ENCODE measurements at places on chromosomes 5 and 9.

GRCh38 chr9:98545021-98545420 is 163.7 kb downstream of the GABBR2 start:
- no peak for DNase-seq

DNA sequence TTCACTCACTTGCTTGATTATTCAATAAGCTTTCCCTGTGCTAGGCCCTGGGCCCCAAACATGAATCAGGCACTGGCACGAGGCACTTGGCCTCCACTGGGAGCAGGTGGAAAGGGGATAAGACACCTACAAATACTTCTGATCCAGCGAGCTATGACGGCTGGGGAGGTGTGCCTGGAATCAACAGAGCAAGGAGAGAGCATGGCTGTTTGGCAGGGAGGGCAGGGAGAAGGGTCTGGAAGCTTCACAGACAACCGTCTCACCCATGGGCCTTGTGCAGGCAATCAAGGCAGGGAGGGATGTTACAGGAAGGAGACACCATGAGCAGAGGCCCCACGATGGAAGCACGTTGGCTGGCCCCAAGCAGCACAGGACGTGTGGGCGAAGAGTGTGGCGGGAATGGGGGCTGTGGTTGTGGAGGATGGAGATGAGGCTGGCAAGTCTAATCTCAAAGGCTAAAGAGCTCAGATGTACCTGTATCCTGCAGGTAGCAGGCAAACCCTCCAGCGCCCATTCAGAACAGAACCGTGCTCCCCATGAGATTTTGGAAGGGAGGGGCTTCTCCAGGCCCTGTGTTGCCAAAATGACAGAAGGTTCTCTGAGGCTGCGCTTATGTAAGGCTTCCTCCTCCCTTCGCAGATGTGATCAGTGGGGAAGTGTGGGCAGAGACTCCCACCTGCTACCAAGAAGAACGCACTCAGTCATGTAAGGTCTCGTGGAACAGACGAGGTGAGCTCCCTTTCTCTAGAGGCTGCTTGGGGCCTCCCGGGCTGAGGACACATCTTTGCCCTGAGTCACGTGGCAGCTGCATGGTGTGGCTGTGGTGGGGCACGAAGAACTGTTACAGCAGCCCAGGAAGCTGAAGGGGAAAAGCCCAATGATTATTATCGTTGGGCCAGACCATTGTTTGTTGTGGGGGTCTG is 189.7 kb downstream of the DAB2IP start:
- no peak for DNase-seq

GRCh38 chr9:129822898-129823541 is 916 bp downstream of the TOR1A start:
- DNase-seq = no peak

DNA sequence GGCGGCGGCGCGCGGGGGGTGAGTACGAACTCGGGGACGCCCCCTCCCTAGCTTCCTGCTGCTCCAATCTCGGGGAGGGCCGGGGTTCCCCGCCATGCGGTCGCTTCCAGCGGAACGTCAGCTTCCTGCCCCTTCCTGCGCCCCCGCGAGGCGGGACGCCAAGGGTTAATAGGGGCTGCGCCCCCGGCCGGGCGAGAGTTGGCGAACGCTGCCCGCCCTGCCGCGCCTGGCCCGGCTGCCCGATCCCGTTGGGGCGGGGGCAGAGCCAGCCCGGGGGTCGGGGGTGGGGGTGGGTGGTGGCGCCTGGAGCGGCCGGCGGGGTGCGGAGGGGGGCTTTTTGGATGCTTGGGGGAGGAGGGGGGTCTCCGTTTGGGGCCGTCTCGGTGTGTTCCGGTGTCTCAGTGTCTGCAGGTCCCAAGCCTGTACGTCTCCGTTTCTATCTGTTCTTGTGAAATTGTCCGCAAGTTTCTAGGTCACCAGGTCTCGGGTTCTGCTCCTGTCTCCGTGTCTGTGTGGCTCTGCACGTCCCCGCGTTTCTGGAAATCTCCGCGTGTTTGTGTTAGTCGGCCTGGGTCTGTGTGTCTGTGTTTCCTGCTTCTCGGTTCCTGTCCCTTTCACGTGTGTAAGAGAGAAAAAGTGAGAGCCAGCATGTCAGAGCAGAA is 789 bp downstream of the COL27A1 start:
- DNase-seq = no peak

GRCh38 chr5:109350537-109351270 is 59.1 kb downstream of the PJA2 start:
- no peak for DNase-seq

DNA sequence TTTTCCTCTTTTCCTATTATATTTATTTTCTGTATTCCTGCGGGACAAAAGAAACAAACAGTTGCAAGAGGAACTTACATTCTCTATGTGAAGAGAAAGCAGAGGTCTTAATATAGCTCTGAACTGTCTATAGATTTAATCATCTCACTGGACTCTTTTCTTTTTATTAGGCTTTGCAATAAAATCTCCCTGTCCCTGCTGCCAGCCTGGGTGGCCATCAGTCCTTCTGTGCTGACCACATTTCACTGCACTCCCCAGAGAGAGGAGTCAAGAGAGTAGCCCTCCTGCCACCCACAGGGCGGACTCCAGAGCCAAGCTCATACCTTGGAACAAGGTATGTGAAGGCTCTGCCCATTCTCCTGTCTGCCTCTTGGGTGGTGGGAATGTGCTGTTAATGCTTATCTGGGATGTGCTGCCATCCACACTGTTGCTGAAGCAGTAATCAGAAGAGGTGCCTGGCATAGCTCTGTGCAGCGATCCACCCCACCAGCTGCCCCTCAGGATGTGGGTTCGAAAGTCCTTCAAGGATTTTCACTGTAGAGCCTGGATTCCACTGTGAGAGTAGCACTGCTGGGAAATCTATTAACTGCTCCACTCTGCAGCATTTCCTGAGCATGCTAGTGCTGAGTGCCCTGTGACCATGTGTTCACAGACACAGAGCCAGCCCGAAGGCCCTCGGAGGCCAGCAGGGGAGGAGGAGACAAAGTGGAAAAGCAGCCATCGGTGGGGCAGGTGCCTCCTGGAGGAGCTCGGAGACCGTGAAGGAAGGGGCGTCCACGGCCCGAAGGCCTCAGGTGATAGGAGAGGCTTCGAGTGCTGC is 334.6 kb downstream of the MED10 start:
- DNase-seq = no peak

GRCh38 chr5:168072665-168073064 is 218.8 kb upstream of the WWC1 start:
- DNase-seq = no peak

- DNase-seq = no peak
Observed at GRCh38 chr5:62494772-62495171, 82.2 kb downstream of the IPO11 start.

GRCh38 chr9:26262421-26263107 is 584.3 kb upstream of the TUSC1 start:
- DNase-seq = no peak

- no peak for DNase-seq
Observed at GRCh38 chr5:53944981-53945380, 365.4 kb downstream of the ARL15 start.

DNA sequence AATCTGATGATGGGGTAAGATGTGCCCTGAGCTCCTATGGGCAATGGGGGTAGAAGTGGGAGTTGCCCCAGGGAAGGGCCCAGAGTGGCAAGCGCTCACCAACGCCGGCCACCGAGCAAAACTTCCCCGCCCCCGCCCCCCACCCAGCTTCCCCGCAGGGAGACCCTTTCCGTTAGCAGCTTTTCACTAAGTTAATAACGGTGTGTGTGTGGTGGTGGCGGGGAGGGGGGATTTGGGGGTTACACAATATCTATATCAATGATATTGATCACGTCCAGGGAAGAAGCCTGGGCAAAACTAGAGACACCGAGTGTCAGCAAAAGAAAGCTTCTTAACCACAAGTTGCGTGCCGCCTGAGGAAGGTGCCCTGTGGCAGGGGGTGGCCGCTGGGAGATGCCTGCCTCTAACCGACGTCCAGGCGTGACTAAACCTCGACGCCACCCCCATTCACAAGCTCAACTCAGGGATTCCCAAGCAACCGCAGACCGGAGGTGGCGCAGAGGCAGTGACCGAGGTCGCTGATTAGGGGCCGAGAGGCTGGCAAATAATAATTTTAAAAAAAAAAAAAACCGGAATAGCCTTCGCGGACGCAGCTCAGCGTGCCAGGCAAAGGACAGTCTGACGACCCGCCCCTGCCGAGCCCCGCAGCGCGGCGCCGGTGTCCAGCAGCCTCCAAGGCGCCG is 222.6 kb downstream of the MEF2C start:
- DNase-seq = peak; percentile 65

GRCh38 chr5:14201325-14202045 is 58.3 kb downstream of the TRIO start:
- no peak for DNase-seq

GRCh38 chr5:75574791-75575190 is 36.5 kb upstream of the ANKDD1B start:
- DNase-seq = no peak

DNA sequence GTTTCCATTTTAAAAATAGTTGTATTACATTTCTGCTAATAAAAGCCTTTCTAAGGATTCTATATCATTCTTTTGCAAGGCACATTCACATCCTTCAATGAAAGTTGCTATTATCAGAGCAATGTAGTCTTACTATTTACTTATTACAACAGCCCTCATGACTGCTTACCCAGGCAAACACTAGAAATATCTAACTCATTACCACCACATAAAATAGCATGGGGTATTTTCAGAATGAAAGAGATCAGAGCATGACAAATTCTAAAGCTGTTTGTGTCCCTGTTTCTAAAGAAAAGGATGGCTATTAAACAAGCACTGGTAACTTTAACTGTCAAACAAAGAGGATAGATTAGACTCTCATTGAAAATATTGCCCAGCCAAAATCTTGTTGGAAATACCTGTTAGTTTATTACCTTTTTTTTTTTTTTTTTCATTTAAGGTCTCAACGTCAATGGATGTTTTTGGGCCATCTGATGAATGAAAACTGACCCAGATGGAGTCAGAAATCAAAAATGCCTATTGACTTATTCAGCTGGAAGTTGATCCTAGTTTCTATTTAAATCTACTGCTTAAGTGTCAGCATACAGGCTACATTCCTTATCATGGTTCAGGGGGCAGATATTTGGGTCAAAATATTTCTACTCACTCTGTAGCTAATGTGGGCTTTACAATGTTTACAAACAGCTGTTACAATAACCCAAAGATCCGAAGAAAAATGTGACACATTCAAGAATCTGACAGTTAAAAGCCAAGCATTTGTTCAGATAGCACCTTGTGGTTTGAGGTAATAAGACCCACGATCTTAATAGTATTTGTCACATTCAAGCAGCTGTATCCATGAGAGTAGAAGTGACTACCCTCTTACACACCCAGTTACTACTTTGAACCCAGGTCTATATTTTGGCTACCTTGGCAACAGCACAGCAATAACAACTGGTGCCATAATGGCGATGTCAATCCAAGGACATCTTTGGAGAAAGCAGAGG is 554.8 kb upstream of the MEF2C start:
- DNase-seq = no peak

DNA sequence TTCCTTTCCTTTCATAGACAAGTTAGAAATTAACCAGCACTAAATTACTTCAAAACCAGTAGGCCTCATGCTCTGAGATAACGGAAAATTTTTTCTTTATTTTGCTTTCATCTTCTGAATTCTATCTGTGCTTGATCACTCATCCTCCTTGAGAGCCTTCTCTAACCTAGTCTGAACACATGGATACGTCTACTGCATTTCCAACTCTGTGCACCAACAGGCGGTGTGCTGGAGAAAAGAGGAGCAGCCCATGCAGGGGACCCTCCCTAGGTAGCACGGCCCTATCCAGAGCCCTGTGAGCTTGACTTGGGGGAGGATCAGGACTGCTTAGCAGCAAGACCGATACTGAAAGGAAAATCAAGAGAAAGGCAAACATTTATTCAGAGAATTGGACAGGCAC is 149.8 kb downstream of the AUH start:
- no peak for DNase-seq

DNA sequence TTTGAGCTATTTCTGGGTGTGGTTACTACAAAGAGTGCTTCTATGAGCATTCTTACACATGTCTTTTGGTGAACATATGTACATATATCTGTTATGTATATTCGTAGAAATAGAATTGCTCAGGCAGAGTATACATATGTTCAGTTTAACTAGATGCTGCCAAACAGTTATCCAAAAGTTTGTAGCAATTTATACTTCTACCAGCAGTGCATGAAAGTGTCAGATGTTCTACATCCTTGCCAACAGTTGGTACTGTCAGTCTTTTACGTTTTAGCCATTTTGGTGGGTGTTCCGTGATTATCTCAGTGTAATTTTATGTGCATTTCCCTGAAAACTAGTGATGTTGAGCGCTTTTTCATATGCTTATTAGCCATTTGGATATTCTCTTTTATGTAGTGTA is 35.9 kb upstream of the DMRT2 start:
- no peak for DNase-seq

GRCh38 chr5:78108564-78108963 is 185.9 kb downstream of the AP3B1 start:
- no peak for DNase-seq

- DNase-seq = no peak
Observed at GRCh38 chr5:151270599-151270998, 17.6 kb downstream of the GM2A start.

- no peak for DNase-seq
Observed at GRCh38 chr9:124812441-124812876, 35.5 kb downstream of the OLFML2A start.

- no peak for DNase-seq
Observed at GRCh38 chr5:180080486-180081280, 9.1 kb upstream of the RNF130 start.

DNA sequence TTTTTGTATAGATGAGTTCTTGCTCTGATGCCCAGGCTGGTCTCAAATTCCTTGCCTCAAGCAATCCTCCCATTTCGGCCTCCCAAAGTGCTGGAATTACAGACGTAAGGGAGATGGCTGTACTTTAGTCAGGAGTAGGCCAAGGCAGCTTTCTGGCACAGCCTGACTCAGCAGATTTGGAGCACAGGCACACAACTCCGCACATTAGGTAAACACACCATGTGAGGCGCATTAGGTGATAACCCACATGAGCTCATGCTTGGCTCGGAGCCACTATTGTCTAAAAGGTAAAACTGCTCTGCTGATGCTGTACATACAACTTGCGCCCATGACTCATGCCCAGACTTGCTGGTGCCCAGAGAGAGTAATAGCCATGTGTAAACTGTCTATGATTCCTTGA is 1157.9 kb downstream of the TAF11L14 start:
- no peak for DNase-seq

DNA sequence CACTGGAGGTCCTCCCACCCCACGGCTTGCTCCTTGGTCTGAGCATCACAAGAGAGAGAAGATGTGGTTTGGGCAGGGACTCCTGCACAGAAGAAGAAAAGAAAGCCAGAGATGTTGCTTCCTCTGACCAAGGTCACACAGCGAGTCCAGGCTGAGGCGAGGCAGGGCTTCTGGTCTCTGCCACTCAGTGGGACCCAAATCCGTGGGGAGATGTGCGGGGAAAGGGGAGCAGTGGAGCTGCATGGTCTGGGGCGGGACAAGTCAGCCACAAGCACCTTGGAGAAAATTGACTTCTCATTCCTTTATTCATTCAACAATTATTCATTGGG is 150.9 kb downstream of the C9orf50 start:
- no peak for DNase-seq

- no peak for DNase-seq
Observed at GRCh38 chr9:2602704-2603116, 18.9 kb upstream of the VLDLR start.

DNA sequence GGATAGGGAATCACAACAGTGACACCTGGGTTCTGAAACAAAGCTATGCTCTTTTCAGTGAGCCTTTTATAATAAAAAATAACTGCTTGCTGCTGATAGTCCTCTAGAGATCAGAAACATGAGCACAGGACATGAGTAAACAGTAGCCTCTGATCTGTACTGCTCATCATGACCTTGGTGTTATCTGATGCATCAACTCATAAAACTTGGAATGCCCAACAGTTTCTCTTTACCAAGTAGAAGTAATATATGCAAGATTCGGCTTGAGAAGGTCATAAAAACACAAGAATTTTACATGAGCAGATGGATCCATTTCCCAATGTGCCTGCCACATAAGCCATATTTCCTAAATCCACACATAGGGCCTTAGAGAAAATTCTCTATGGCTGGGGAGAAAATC is 318.3 kb upstream of the GRAMD2B start:
- DNase-seq = no peak
